ENCODE measurements at places on chromosomes 1 and 21. TPM values are rescaled to one million over a fixed set of nuclear protein-coding genes. Genes with fewer than 3 reads are reported as not detected.

The NIBAN1 gene
- total RNA-seq: 4.5 TPM

The TSPAN1 gene
- 2.0 TPM for total RNA-seq

The DHX9 gene
- 173 TPM for total RNA-seq

The PIK3R3 gene
- total RNA-seq: 5.8 TPM

The SLC45A3 gene
- 8.8 TPM for total RNA-seq

The BMP8B gene
- 0.15 TPM for total RNA-seq

The ALX3 gene
- not detected for total RNA-seq

The TEX35 gene
- total RNA-seq: not detected

The ADAMTS4 gene
- 16.0 TPM for total RNA-seq

All from epithelial cell of umbilical artery (primary cell).